ENCODE measurements at places on chromosomes 4 and X.

DNA sequence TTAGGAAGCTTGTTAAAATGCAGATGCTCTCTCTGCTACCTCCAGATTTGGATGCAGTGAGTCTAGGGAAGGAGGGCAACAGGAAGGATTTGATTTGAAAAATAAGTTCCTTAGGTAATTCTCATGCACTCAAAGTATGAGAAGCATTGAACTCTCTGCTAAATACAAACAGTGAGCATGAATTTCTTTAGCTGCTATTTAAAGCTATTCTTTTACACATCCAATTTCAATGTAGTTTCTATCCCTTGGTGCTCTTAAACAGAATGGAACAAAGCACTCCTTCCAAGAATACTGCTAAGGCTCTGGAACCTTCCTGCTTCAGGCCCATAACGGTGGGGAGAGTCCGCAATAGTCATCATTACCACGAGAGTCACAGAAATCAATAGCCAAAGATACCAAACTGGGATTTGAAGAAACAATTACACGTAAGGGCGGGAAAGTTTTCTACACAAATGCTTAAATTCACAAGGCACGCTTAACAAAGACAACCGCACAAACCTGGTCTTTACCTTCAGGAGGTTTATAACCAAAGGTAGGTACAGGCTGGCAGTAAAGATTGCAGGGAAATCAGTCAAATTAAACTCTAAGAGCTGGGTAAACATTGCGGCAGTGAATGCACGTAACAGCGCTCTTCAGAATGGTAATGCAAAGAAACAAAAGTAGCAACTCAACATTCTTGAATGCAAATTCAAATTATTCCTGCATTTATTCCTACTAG is 123.2 kb upstream of the NAP1L5 start:
- no peak for DNase-seq

GRCh38 chrX:50202539-50202938 is 1.7 kb upstream of the AKAP4 start:
- DNase-seq: no peak

DNA sequence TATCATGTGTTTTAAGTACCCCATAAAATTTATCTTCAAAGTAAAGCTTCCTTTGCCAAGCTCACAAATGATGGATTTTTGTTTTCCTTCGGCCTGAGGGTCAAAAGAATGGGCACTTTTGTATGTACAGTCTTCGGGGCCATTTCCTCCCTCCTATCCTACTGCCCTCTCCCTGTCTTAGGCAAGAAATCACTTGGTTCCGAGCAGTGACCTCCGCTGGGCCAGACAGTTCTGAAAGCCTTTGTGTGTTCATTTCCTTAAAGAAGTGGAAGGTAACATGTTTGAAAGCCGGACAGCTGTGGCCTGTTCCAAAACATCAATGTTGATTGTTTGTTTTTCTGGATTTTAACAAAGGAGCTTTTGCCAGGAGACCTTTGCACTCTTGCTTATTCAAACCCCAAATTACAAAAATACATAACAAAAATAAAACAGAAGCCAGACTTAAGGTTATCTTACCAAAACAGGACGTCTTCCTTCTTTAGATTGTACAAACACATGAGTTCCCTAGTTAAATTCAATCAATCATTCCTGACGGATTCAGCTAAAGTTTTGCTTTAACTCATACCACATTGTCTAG is 110.6 kb upstream of the LIMCH1 start:
- no peak for DNase-seq

DNA sequence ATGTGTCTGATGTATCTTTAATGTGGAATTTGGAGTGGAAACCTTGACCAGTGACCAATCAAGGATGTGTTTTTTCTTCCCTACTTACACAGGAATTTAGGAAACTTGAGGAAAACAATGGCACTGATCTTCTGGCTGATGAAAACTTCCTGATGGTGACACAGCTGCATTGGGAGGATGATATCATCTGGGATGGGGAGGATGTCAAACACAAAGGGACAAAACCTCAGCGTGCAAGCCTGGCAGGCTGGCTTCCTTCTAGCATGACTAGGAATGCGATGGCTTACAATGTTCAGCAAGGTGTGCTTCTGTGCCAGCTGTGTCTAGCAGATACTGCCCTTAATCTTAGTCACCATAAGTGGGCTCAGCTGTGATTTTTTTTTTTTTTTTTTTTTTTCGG is 12.6 kb downstream of the TAF1 start:
- DNase-seq: no peak

- DNase-seq: no peak
These were observed 629.1 kb upstream of the ATOH1 start for GRCh38 chr4:93199492-93199891.

DNA sequence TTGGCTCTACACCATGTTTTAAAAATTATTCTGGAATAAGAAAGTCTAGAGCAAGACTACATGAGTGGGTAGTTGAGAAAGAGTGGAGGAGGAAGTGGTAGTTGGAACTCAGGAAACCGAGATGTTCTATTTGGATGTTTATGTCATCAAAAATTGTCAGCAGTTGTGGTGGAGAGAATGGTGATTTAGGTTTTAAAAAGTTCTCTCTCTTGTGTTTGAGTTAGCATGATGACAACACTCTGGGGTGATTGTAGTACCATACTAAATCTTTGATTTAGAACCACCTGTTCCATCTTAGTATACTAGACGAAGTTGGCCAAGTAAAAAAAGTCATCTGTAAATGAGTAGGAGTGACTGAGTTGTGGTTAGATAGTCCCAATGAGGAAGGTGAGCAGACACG is 40.7 kb downstream of the KLHL2 start:
- no peak for DNase-seq

GRCh38 chrX:72713130-72713529 is 976 bp downstream of the PHKA1 start:
- no peak for DNase-seq

- no peak for DNase-seq
These were observed 27.0 kb downstream of the GPM6A start for GRCh38 chr4:175784986-175785525.

GRCh38 chr4:152321398-152321797 is 214.5 kb downstream of the FBXW7 start:
- DNase-seq: no peak

GRCh38 chr4:8915201-8916200 is 43.9 kb upstream of the HMX1 start:
- DNase-seq: no peak

DNA sequence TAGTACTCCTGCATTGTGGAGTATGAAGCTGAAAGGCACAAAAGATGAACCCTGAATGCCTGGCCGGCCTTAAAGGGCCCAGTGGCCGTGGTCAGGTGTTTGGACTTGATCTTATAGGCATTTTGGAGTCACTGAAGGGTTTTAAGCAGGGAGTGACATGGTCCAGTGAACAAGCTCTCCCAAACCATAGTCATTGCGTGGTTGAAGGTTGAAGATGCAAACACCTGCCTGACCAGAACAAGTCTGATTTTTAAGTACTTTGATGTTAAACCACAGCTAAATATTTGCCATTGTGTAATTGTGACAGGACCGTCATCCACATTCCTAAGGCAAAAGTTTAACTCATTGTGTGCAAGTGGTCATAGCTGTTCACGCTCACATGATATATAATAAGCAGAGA is 3.3 kb downstream of the STK32B start:
- no peak for DNase-seq

DNA sequence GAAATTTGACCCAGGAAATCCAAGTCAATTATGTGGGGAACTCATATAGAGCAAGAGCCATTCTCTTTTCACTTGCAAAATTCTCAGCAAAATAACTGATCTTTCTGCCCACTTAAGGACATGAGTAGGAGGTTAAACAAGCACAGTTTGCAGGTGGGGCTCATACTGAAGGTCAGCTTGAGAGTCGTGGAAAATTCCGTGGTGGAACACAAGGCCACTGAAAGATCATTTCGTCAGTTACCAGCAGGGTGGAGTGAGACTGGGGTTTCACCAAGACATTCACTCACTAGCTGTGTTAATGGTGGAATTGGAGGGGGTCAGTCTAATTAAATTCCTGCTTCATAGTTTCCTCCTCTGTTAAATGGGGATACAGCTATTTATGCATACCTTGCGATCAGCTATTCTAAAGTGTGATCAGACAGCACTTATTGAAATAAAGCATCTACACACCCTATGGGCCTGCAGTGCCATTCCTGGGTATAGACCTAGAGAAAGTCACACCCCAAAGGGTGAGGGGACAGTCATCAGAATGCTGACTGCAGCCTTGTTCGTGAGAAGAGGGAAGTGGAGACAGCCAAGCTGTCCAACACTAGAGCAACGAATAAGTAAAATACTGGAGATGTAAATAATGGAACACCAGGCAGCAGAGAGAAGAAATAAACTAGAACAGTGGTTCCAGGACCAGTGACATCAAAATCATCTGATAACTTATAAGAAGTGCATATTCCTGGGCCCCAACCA is 42.7 kb upstream of the CLNK start:
- no peak for DNase-seq

DNA sequence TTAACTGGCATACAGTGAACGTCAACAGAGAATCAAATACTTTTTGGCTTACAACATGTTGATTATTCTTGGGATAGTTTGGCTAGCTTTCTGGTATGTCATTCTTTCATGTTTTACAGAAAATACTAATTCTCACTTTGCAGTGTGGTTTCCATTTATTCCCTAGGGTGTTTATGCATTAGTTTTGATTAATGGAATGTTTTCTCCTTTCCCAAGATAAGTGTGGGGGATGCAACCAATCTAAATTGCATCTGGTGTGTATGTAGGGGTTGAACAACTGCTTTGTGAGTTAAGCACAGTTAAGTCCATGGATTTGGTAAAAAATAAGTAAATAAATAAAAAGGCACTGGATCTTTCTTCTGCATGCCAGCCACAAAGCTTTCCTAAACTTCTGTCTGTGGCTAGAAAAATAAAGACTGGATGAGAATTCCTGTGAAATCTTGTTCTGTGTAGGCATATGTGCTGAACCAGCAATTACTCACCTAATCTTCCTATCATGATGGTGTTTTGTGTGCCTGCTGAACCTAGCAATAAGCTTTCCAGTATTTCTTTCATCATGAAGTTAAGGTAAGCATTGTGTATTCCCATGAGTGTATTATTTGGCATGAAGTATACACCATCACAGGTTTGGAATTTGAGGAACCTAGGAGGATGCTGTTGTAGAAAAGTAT is 50.6 kb upstream of the TENM3 start:
- no peak for DNase-seq

DNA sequence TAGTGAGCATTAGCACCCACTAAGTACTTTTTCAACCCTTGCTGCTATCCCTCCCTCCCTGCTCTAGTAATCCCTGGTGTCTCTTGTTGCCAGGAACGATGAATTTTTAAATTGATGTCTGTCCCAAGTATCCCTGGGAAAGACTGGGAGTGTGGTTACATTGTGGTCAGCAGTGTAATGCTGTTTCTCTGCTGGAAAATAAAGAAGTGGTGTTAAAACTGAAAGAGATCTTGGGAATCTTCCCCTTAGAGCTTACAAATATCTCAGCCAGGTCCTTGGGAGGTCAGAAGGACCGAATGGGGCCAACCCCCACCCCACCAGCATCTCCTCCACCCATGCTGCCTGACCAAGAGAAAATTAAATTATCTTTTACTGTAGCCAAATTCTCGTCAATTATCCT is 174.5 kb upstream of the MXRA5 start:
- no peak for DNase-seq

- no peak for DNase-seq
These were observed 269.2 kb downstream of the TRIML1 start for GRCh38 chr4:188408244-188409030.

GRCh38 chr4:113990886-113991285 is 11.4 kb upstream of the ARSJ start:
- no peak for DNase-seq

GRCh38 chrX:9164086-9164485 is 130.2 kb upstream of the FAM9B start:
- no peak for DNase-seq

GRCh38 chr4:97238956-97239666 is 904.2 kb downstream of the STPG2 start:
- DNase-seq: no peak

GRCh38 chrX:81392396-81392795 is 190.5 kb downstream of the SH3BGRL start:
- no peak for DNase-seq

GRCh38 chr4:79599691-79600090 is 191.7 kb upstream of the GK2 start:
- no peak for DNase-seq

DNA sequence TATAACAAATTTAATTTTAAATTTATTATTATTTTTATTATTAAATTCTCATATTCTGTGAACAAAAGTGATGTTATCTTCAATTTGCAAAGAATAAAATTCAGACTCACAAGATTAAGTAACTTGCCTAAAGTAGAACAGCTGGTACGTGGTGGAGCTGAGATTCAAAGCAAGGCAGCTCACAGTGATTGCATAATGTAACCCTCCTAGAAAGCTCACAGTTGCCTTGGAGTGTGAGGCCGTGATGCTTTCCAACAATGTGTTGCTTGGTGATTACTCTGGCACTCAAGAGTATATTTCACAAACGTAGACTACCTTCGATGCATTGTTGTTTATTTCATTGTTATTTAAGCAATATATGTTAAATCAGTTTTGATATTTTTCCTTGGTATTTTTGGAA is 1039.2 kb upstream of the PABPC4L start:
- DNase-seq: no peak

- DNase-seq: no peak
These were observed 510.6 kb upstream of the DIPK2B start for GRCh38 chrX:45711231-45711630.
